Stomach (tissue), 19 donors: ENCODE measurements at places on chromosomes 12 and 14. TPM values are rescaled to one million over a fixed set of nuclear protein-coding genes. Genes with fewer than 3 reads are reported as not detected.

GRCh38 chr12:131389054-131390013 is 321.6 kb upstream of the SFSWAP start:
- no peak for DNase-seq

GPD1 gene
- total RNA-seq, result 8.5 TPM

DNA sequence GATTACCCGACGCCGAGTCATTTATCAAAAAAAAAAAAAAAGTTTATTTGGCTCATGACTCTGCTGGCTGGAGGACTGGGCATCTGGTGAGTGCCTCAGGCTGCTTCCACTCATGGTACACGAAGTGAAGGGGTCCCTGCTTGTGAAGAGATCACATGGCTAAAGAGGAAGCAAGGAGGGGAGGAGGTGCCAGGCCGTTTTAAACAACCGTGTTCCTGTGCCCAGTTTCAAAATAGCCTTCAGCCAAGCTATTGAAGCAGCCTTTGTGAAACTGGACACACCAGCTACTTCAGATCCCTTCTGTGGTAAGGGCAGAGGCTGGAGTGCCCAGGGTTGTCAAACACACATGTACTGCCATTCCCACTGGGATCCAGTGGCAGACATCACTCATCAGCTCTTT is 7.6 kb downstream of the POP5 start:
- DNase-seq, result no peak

GRCh38 chr14:54564071-54564867 is 2.7 kb upstream of the SAMD4A start:
- no peak for DNase-seq

GZMH gene
- total RNA-seq, result not detected

- DNase-seq, result no peak
Observed at GRCh38 chr14:100900837-100901390, 2.6 kb downstream of the RTL1 start.

CEBPE gene
- not detected for total RNA-seq

PRIMA1 gene
- 1.8 TPM for total RNA-seq

DNA sequence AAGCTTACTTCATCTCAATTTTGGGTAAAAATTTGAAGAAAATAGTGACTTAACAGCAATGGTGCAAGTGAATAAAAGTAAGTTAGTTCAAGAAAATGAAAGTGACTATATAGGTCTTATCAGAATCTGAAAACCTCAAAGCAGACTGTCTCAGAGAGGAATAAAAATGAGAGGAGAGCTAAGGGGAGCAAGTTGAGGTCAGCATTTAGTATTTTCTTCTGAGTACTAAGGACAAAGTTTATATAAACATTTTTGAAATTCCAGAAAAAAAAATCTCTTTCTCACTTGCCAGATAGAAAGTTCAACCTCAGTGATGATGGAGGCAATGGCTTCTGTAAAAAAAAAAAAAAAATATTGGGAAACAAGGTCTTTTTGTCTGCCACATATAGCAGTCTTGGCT is 414.1 kb downstream of the NPAS3 start:
- no peak for DNase-seq

KRT73 gene
- not detected for total RNA-seq

- peak; percentile 34 for DNase-seq
Observed at GRCh38 chr14:56087671-56088471, 30.3 kb upstream of the PELI2 start.

DNA sequence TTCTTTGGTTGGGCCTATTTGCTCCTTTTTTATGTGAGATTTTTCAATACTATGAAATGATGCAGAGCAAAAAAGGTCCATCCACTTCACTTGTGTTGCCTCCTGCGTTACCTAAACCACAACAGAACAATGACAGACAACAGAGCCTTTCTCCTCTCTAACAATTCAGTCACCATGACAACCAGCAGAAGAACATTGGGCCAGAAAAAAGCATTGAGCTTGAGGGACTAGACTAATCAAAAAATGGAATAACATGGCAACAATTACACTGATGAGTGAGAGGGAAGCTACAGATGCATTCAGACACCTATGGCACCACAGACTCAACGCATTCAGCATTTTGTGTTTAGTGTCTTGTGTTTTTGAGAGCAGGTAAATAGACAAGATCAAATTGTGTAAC is 44.6 kb upstream of the PTCSC3 start:
- no peak for DNase-seq

PZP gene
- total RNA-seq, result not detected

DNA sequence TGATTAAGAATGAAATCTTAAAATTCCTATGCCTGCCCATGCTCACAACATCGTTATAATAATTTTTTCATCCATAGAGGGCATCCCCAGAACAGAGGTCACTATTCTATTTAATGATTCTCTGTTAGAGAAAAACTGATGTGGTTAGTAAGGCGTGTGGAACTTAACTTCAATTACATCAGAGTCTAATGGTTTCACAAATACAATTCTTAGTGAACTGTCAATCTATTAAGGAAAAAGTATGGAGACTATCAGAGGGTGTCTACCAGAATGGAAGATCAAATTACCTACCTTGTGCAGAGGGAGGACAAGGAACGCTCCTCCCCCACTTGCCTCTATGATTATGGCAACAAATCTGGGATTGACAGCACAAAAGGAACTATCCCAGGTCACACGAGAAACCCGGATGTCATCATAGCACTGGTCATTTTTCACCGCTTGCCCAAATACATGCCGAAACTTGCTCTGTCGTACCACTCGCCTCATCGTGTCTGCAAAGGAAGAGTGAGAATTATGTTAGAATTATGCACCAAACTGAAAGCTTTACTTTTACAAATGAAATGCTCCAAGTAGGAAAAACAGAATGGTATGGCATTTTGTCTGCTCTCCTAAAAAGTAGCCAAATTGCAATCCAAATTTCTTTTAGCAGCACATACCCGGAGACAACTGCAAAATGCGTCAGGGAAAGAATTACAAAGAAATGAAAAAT is 30.3 kb downstream of the CORO1C start:
- DNase-seq, result no peak

SCN8A gene
- 14.0 TPM for total RNA-seq

DNA sequence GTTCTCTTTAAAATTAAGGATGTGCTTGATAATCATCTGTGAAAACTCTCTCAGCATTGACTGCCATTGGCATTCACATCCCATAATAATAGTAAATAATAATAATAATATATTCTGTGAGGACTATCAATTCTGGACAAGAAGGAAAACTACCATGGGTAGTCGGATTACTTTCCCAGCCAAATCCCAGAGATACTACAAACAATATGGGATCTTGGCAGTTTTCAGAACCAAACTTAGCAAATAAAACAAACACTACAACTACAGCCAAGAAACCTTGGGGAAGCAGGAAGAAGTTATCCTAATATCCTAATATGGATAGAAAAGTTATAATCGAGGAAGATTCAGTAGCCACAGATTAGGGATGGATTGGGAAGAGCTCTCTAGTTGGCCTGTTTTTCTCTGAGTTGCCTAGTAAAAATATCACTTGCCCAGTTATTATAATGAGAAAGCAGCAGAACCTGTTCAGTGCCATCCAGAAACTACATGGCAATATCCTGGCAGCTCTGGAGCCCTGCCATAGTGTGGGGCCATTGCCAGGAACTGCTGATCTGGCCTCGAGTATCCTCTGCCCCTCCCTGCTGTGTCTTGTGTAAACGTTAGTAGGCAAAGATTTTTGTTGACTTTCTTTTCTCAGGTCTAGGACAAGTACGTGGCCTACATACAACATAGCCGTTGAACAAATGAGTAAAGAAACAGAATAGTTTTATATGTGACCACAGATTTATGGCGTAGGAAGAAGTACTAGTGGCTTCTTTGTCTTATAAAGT is 193.5 kb downstream of the SLC2A13 start:
- peak; percentile 55 for DNase-seq

DNA sequence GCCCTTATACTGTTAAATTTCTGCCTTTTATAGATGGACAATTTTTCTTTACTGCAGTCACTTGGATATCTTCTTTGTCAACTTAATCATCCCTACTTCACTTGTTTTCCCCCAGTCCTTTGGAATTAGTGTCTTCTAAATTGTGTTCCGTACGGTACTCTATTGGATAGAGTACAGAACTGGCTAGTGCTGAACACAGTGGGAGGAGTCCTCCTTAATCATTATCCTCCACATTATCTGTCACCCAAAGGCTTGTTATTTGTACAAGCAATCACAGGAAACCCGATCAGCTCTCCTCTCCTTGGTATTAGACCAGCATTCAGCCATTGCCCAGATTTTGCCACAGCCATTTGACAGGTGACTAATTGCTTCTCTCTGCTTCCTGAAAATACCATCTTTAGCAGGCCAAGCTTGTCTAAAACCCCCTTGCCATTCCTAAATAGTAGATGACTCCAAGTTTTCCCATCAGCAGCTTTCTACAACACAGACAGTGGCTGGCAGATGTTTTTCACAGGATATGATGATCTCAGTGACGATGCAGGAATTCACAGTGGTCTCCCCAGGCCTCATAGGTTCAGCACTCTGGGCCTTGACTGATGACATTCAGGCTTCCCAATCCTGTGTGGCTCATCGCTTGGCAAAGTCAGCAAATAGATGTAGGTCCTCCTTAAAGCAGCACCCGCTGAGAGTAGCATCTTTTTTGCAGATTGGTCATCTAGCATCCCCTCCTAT is 216.0 kb upstream of the RGS6 start:
- DNase-seq, result no peak

KCNC2 gene
- not detected for total RNA-seq
